CD4-positive, alpha-beta T cell (primary cell): ENCODE measurements at places on chromosomes 1 and 21.
A peak's percentile ranks its signal among the peaks of the same experiment; 100 is the strongest.

DNA sequence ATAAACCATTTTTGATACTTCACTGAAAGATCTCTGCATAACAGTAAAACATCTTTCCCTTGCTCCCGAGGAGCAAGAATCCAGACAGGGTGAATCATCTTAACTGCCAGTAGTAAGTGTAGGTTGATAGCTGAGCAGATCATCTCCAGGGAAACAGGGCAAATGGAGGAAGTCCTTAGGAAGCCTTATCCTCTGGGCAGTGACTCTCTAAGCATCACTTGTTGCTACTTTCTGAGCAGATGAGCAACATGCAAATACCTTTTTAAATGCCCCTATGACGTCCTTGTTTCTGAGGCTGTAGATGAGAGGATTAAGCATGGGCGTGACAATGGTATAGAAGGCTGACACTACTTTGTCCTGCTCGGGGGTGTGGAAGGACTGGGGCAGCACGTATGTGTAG, 8.9 kb downstream of the OR2T11 start:
- no peak for DNase-seq

DNA sequence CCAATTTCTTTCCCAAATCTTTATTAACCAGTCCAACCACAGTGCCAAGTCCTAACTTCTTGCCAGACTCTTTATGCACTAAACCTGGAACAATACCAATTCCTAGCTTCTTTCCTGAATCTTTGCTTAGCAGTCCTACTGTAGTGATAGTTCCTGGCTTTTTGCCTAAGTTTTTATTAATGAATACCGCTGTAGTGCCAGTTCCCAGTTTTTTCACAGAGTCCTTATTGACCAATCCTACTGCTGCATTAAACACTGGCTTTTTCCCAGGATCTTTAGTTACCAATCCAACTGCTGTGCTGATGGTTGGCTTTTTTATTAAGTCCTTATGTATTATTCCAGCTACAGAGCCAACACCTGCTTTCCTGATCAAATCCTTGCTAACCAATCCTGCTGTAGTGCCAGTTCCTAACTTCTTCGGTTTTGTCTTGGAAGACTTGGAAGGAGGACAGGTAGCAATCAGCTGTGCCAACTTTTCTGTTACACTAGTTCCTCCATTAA, 80.8 kb downstream of the ASH1L start:
- DNase-seq: no peak

DNA sequence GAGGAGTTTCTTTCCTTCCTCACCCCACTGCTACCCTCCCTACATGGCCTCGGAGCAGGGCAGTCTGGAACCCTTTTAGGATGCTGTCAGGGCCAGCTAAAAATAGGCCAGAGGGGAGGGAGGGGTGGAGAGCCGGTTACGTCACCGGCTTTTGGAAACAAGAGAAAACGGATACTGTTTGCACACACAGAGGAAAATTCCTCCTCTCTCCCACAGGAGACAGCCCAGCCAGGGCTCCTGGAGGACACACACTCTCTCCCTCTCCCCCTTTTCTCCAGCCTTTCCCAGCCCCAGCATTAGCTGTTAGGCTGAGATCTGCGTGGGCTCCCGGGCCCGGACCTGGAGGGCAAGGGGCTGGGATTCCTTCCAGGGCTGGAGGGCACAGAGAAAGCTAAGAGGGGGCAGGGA, 20.0 kb upstream of the ALDH4A1 start:
- no peak for DNase-seq

DNA sequence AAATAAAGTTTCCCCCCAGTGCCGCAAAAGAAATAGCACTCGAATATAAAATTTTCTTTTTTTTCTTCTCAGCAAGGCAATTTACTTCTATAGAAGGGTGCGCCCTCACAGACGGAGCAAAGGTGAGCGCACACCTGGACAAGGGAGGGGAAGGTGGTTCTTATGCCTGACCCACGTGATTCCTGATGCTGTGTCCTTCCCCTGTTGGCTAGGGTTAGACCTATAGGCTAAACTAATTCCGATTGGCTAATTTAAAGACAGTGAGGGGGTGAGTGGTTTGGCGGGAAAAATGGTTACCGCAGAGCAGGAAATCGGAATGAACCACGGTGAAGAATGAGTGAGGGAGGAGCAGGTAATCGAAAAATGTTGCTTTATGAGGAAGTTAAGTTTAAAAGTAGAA, 607 bp upstream of the FAAH start:
- no peak for DNase-seq

DNA sequence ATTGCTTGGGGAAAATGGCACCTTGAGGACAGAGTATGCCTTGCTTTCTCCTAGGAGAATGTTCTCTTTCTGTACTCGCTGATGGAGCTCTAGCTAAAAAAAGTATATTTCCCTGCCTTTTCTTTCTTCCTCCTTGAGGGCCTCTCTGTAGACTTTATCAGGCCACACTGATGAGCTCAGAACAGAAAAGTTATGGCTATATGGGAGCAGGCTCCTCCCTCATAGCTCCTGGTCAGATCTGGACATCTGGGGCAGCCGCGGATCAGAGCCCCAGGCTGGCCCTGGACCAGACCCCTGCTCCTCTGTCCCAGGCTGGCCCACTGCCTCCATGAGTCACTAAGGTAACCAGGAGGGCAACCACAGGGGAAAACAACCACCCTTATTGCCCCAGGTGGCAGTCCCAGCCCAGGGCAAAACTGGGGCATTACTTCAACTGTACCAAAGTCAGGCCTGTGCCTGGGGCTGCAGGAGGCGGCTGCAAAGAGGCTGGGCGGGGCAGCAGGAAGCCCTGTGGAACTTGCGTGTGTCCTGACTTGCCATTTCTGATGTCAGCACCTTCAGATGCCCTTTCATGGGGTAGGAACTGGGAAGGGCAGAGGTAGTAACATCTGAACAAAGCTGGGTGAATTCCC, 26.3 kb upstream of the ZNF648 start:
- peak; percentile 73 for DNase-seq

GRCh38 chr1:68276448-68276847, 44.1 kb upstream of the WLS start:
- no peak for DNase-seq

DNA sequence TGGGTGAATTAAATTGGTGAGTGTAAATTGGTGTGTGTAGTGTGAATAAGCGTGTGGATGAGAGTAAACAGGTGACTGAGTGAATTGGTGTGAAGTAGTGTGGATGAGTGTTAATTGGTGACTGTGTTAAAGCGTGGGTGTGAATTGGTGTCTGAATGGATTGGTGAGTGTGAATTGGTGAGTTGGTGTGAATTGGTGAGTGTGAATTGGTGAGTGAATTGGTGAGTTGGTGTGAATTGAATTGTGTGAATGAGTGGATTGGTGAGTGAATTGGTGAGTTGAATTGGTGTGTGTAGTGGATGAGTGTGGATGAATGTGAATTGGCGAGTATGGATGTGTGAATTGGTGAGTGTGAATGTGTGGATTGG, 8.3 kb downstream of the AURKAIP1 start:
- no peak for DNase-seq

DNA sequence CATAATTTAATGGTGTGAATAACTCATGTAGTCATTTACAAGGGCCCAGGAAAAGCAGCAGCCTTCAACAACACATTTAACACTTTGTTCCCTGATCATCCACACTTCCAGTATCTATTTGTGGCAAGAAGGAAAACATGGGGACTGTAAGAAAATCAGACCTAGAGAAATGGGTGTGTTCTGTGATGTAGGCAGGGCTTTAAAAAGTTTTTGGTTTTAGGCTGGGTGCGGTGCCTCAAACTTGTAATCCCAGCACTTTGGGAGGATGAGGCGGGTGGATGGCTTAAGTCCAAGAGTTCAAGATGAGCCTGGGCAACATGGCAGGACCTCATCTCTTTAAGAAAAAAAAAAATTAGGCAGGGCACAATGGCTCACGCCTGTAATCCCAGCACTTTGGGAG, 14.2 kb upstream of the WDR47 start:
- DNase-seq: no peak

- DNase-seq: no peak
These were observed 47.4 kb downstream of the ZNF281 start for GRCh38 chr1:200362421-200362820.

GRCh38 chr21:14452031-14452726, 69.2 kb upstream of the HSPA13 start:
- no peak for DNase-seq

DNA sequence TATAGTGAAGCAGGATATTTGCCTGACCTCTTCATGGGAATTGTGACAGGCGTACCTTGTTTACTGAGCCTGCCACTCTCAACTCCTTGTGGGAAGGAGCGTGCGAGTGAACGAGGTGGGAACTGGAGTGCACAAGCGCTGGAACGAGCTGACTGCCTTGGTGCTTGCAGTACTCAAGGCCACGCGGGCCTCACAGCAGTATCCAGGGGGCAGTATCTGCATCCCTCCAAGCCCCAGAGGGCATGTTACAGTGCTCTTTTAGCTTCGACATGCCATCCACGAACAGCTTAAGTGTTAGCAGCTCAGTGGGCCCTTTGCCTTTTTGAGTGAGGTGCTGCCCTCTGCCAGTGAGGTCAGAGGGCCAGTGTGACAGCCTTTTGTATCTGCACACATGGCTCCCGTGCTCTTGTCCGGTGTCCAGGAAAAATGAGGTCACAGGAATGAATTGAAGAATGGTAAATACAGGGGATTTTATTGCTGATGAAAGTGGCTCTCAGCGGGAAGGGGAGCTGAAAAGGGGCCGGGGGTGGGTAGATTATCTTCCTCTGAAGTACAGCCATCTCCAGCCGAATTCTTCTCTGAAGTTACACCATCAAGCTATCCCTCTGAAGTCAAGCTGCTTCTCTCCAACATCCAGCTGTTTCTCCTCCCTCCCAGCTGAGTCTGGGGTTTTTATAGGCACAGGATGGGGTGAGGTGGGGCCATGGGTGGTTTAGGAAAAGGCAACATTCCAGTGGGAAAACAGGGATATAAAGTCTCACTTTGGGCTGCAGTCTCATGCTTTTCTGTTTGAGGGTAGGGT, 69.3 kb downstream of the EPB41 start:
- peak; percentile 23 for DNase-seq

DNA sequence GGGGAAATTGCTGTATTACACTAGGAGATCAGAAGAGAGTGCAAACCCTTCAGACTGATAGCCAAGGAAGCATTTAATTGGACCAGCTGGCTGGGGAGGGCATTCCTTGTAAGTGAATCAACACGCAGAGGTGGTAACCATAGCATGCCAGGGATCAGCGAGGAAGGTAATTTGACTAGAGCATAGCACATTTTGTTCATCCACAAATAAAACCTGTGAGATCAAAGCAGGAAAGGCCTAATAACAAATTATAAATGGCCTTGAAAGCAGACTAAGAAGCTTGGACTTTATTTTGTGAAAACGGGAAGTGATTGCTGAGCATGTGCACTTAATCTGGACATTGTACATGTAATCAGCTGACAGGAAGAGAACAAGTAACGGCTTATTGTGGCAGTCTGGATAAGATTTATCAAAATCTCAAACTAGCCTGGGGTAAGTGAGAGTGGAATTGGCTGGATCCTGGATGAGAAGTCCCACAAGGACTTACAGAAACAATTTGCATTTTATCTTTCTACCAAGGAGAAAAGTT, 11.7 kb upstream of the CD55 start:
- no peak for DNase-seq

- no peak for DNase-seq
These were observed 53.0 kb downstream of the EYA3 start for GRCh38 chr1:28035420-28035819.

- no peak for DNase-seq
These were observed 5.1 kb downstream of the ABCG1 start for GRCh38 chr21:42223826-42224575.

DNA sequence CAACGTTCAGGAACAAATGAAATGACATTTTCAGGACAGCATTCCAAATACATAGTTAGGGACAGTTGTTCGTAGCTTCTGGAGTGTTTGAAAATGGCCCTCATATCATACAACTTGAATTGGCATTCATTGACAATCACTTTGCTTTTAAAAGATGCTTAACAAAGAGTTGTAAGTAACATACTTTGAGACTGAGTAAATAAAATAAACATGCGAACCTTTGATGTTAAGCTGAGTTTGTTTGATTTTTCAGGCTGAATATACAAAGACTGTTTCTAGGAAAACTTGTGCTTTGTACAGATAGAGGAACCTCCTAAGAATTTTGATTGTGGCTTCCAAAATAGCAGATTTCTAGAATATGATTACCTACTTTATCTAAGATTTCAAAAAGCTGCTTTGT, 45.3 kb downstream of the ITSN1 start:
- DNase-seq: no peak

DNA sequence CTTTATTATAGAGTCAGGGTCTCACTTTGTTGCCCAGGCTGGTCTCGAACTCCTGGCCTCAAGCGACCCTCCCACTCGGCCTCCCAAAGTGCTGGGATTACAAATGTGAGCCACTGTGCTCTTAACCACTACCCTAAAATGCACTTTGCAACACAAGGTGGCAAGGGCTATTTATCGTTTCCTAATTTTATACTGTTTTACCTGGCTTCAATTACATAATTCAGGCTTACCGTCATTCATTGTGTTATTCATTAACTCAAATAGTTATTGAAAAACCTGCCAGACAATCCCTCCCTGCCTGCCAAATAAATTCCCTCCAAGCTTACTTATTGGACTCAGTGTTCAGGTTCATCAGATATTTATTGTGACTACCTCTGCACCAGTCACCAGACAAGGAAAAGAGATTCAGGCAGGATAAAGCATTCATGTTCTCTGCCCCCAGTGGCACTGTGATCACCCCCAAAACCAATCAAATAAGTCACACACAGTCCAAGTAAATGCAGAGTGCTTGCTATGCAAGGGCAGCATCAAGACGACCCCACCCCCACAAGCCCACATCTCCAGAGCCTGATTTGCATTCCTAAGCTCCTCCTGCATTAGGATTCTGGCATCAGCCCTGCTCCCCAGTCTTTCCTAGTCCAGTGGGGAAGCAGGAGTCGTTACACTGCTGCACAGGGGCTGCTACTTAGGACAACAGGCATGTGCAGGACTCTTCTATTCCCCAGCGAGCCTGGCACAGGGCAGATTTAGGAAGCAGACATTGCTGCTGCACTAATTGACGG, 8.1 kb downstream of the PAQR7 start:
- DNase-seq: no peak

DNA sequence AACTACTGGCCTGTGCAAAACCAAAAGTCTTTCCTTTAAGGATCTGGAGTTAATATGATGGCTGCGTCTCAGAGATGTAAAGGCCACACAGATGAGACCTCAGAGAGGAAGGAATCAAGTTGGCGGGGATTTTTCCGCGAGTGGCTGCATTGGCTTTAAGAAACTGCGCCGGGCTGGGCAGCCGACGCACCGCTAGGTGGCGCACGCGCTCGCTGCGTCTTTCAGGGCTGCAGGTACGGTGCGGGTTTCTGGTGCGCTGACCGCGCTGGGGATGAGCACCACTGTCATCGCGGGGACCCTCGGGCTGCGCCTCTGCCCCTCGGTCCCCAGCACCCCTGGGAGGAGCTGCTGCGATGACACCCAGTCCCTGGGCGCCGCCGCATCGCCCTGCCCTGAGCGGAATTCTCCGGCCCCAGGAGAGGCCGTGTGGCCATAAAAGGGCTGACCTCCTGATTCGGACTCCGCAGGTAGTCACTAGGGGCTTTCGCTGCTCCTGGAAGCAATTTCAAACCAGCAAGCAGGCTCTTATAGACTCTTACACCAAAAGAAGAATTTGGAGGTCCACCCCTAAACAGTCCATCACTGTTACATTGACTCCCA, 241.0 kb downstream of the KCNJ6 start:
- DNase-seq: peak; percentile 42
